ENCODE measurements at places on chromosomes 7 and 10.

DNA sequence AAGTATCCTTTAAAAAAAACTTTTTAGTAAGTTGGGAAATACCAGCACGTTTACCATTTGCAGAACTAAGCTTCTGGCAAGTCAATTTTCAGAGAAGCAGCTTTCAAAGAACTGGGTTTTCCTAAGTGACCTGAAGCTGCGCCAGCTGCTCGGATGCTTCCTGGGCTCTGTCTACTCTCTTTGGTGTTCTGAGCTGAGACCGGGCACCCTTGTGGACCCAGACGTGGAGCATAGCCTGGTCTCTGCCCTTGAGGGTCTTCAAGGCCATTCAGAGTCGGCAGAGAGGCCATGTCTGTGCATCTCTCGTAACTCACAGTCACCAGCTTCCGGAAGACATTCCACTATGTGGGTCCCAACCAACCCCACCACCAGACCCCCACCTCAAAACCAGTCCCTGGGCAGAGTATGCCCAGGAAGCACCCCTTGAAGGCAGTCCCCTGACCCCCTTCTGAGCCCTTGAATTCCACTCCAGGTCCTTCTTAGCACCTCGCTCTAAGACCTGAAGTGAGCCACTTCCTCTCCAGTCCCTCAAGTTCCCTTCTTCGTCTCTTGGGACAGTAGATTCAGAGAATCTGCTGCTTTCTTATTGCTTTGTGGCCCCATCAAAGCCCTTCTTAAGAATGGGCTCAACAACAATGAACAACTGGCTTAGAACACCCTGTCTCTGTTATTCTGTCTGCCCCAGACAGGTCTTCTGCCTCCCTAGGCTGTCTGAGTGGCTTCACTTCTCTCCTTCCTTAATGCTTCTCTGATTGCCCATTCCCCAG lies 8.5 kb downstream of the CALML5 start:
- DNase-seq, result no peak

DNA sequence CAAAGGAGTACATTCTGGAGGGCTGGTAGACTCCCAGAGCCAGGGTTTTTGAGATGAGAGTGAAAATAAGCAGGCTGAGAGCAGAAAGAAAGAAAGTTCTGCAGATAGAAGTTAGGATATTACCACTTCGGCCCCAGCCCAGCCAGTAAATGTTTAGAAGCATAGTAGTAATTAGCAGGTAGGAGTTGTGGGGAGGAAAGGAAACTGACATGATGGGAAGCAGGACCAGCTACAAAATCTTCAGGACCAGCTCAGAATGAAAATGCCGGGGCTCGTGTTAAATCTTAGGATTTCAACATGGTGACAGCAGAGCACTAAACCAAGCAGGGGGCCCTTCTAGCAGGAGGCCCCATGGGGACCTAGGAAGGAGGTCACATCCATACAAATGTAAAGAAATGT lies 28.7 kb downstream of the PRSS2 start:
- DNase-seq, result peak; percentile 49

DNA sequence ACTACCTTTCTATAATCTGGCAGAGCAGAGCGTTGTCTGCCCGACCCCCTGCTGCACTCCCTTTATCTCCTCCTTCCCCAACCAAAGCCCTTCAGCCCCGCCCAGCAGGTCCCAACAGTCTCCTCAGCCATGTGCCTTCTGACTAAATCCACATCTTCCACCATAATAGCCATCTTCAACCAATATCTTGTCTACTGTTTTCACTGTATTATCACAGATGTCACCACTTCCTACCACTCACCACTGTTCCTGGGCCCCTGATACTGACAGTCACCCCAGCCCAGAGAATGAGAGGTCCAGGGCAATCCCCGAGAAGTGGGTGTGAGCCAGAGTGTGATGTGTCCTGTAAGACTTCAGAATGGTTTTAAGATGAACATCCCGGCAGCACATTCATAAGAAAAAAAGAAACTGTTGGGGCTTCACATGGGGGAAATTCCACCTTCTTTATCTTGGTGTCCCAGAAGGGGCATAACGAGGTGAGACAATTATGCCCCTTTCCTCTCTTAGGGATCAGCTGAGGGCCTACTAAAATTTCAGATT lies 25.3 kb downstream of the CCDC6 start:
- no peak for DNase-seq

DNA sequence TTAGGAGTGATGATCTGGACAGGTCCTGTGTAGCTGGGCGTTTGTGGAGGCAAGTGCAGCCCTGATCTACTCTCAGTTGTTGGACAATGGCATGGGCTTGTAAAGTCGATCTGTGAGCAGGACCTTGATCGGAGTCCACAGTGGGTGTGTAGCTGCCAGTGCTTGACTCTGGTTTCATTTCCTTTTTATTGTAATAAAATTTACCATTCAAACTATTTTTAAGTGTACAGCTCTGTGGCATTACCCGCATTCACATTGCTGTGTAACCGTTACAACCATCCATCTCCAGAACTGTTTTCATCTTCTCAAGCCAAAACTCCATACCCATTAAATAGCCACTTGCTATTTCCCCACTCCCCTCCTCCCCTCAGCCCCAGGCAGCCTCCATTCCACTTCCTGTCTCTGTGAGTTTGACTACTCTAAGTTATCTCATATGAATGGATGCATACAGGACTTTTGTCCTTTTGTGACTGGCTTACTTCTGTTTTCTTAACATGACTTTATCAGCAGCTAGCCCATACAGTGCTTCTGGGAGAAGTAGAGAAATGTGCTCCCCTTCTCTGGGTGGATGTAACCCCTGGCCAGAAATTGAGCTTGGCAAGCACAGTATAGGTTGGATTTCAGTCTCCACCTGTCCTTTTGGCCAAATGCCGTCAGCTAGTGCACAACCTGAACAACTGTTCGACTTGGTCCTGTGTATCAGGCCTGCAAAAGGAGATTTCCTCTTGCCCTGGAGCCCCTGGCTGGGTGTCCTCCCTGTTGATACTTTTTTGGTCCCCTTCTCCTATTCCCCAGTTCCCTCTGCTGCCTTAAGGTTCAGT lies 180.0 kb downstream of the LRMDA start:
- DNase-seq, result no peak

DNA sequence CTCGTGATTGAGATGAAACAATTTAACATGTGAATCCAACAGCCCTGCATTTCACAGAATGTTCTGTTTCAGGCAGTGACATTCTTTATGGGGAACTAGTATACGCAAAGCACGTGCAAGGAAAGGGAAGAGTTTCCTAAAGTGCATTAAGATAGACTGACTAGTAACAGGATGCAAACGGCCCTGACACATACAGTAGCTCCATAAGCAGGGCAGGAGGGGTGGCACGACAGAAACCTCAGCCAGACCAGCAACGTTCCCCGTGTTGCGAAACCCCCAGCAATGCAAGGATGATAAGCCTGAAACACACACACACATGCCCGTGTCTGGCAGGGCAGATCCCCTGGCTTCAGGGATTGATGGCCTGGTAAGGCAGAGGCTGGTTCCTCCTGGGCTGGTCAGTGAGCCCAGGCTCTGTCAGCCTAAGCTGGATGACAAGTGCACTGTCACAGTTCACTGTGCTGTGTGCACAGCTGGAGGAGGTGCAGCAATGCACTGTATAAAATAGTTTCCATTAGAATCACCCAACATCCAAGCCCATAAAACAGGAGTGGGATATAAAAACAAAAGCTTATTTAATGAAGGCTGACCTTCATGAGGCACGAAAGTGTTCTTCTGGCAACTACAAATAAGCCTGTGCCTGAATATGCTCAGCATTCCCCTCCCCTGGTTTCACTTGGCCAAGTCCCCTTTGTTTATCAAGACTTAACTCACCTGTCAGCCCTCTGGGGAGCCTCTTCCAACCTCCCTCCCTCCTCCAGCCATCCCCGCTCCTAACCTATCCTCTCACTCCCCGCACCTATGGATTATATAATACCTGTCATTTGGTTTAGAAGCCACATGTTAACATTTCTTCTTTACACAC lies 88.8 kb downstream of the GSAP start:
- DNase-seq, result no peak

DNA sequence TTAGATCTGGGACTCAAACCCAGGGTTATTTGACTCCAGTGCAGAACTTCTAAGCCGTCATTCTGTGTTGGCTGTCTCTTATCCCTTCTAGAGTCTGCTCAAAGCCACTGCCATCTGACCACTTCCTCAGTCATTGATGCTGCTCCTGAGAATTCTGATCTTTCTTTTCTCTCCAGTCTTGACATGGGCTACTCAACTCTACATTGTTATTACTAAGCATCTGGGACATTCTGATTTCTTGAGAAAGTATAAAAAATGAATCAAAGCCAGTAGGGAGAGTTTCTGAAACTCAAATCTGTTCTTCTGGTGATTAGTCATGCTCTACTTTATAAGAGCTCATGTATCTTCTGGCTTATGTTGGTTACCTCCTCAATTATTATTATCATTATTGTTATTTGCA lies 48.7 kb downstream of the ANK3 start:
- no peak for DNase-seq
